ENCODE measurements at places on chromosomes 3 and 15.

GRCh38 chr3:126158912-126159454 lies 21.4 kb downstream of the ALDH1L1 start:
- DNase-seq, result no peak

- peak; percentile 51 for DNase-seq
Observed at GRCh38 chr3:78281381-78281780, 1241.5 kb downstream of the ROBO2 start.

- DNase-seq, result no peak
Observed at GRCh38 chr3:46496746-46497555, 825 bp upstream of the RTP3 start.

DNA sequence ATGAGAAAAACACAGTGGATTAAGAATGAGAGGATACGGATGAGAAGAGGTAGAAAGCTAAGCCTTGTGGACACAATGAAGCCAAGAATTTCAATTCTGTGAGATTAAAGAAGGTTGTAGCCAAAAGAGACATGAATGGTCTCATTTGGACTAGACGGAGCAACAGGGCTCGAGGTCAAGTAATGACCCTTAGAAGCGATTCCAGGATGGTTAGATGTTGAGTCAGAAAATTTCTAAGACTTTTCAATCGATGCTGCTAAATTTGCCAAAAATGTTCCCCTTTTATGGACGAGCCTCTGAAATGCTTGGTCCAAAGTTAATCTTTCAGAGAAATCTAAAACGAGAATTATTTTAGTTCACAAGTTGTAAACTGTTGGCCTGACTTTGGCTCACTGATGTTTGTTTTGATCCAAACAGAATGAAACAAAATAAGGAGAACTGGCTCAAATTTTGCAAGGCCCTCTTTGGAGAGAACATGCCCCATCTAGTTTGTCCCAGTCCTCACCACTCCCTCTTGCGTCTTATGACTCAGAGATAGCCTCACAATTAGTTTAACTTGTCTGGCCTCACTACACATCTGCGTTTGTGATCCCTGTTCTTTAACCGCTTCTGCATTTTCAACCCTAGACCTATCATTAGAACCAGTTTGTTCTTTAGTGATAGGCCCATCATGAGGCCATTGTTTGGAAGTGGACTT lies 235.5 kb downstream of the PDZRN3 start:
- no peak for DNase-seq

- no peak for DNase-seq
Observed at GRCh38 chr15:56820333-56820732, 87.0 kb upstream of the ZNF280D start.

DNA sequence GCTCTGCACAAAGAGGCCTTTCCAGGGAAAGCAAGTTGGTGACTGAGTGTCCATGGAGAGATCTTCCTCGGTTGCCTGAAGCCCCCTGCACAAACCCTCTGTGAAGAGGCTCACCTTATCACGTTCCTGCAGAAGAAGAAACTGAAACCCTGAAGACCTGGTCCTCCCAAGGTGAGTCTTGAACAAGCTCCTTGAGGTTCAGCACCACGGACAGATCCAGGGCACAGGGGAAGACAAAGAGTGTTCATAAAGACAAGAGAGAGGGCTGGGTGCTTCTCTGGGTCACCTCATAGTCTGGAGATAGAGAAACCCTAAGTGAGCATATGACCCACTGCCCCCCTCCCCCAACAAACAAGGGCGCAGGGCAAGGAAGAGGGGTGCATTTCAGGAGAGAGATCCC lies 21.7 kb upstream of the TBC1D21 start:
- DNase-seq, result no peak

DNA sequence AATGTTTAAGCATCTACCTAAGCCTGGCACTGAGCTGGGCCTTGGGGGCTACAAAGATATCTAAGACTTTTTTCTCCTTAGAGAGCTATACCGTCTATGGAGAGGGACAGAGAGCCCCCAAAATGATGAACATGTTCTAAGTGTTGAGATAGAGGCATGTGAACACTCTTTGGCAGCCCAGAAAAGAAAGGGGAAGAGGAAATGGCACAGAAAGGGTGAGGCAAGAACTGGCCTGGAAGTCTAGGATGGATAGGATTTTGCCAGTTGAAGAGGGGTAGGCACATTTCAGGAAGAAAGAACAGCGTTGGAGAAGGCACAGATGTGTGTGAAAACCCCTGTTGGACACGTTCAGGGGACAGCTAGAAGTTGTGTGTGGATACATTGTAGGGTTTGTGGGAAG lies 276.2 kb upstream of the LRRFIP2 start:
- DNase-seq, result no peak

GRCh38 chr3:32310918-32311839 lies 72.7 kb downstream of the CMTM8 start:
- peak; percentile 42 for DNase-seq

Measured in D341Med (cell line).